ENCODE measurements at places on chromosomes 16 and 17. TPM values are rescaled to one million over a fixed set of nuclear protein-coding genes. Genes with fewer than 3 reads are reported as not detected.

The KRTAP1-4 gene
- total RNA-seq = not detected

The NME2 gene
- 811 TPM for total RNA-seq

The GRAP gene
- 0.18 TPM for total RNA-seq

The KRTAP9-4 gene
- total RNA-seq = not detected

The GDPD1 gene
- 1.0 TPM for total RNA-seq

The CCL16 gene
- total RNA-seq = not detected

The KRTAP2-3 gene
- not detected for total RNA-seq

The ABCC12 gene
- total RNA-seq = not detected

The CALB2 gene
- total RNA-seq = 0.28 TPM

The ZFP3 gene
- 1.3 TPM for total RNA-seq

The KCNH6 gene
- not detected for total RNA-seq

The GUCY2D gene
- total RNA-seq = under 0.01 TPM

The CCDC144A gene
- total RNA-seq = 3.5 TPM

The TAF1C gene
- 9.3 TPM for total RNA-seq

The SLFN12L gene
- under 0.01 TPM for total RNA-seq

The PDPK1 gene
- 11.9 TPM for total RNA-seq

The PRSS36 gene
- total RNA-seq = 0.09 TPM

The HEATR3 gene
- 25.4 TPM for total RNA-seq

The GGA2 gene
- 15.9 TPM for total RNA-seq

The VMP1 gene
- 175 TPM for total RNA-seq

The DRC7 gene
- total RNA-seq = not detected

The MAF gene
- 21.9 TPM for total RNA-seq

The WBP2 gene
- 22.5 TPM for total RNA-seq

The MYO15B gene
- total RNA-seq = 3.9 TPM

The AP2B1 gene
- total RNA-seq = 42.7 TPM

The BRICD5 gene
- total RNA-seq = 1.8 TPM

The TM4SF5 gene
- total RNA-seq = not detected

The CTF1 gene
- 1.7 TPM for total RNA-seq

The SNF8 gene
- 136 TPM for total RNA-seq

The HEATR9 gene
- not detected for total RNA-seq

The TP53TG3 gene
- not detected for total RNA-seq

The MEIOB gene
- not detected for total RNA-seq

The CBFA2T3 gene
- not detected for total RNA-seq

The TMC7 gene
- total RNA-seq = 0.28 TPM

The SYT17 gene
- total RNA-seq = under 0.01 TPM

The AKAP1 gene
- 5.8 TPM for total RNA-seq

The CACNG1 gene
- not detected for total RNA-seq

The C17orf50 gene
- total RNA-seq = not detected

The EFCAB13 gene
- 3.5 TPM for total RNA-seq

The HLF gene
- not detected for total RNA-seq

The CLUH gene
- total RNA-seq = 30.4 TPM

The ANKS4B gene
- not detected for total RNA-seq

The LSM12 gene
- 23.4 TPM for total RNA-seq

The DDX52 gene
- total RNA-seq = 17.4 TPM

The CD300LG gene
- total RNA-seq = not detected

The DNAI2 gene
- not detected for total RNA-seq

The GRB7 gene
- total RNA-seq = not detected

The FGF11 gene
- total RNA-seq = 0.71 TPM

The DNAH9 gene
- total RNA-seq = not detected

The GABARAP gene
- total RNA-seq = 193 TPM

The KRT9 gene
- not detected for total RNA-seq

The TEX19 gene
- under 0.01 TPM for total RNA-seq

The ADAP2 gene
- 0.57 TPM for total RNA-seq

The SLC22A31 gene
- total RNA-seq = 1.0 TPM

The GNAO1 gene
- under 0.01 TPM for total RNA-seq

The GLIS2 gene
- total RNA-seq = 1.7 TPM
